AG08396 (cell line): ENCODE measurements at places on chromosomes 16 and 17.

GRCh38 chr17:3400055-3400454 lies 1.8 kb upstream of the OR1E1 start:
- DNase-seq = no peak

- DNase-seq = no peak
These were observed 7.6 kb downstream of the NOL11 start for GRCh38 chr17:67725373-67725791.

GRCh38 chr17:82399041-82399441 lies 19.1 kb upstream of the HEXD start:
- peak; percentile 64 for DNase-seq

- peak; percentile 43 for DNase-seq
These were observed 13.7 kb downstream of the METTL22 start for GRCh38 chr16:8634991-8635736.

DNA sequence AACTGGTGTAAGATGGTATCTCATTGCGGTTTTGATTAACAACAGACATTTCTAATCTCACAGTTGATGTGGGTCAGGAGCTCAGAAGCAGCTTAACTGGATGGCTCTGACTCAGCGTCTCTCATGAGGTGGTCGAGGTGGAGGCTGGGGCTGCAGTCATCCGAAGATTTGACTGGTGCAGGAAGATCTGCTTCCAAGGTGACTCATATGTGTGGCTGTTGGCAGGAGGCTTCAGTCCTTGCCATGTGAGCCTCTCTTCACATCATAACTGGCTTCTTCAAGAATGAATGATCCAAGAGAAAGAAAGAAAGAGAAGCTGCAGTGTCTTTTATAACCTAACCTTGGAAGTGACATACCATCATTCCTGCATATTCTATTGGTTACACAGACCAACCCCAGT lies 376.1 kb downstream of the SEC14L1 start:
- no peak for DNase-seq

DNA sequence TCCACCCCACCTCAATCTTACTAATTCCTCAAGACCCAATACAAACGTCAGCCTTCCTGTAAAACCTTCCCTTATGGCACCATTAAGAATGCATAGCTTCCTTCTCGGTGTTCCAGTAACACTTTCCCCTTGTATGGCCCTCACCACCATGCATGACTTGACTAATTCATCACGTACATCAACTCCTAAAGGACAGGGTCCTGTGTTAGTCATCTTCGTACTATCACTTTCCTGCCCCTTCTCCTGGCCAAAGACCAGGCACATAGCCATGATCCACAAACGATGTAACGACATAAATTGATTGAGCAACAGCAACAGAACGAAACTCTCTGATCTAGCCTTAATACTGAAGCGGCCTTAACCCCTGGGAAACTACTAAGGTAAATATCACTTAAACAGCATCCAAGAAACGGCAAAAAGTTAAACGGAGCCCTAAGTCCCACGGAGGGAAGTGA lies 612 bp downstream of the PSMD12 start:
- DNase-seq = no peak

- DNase-seq = no peak
These were observed 25.1 kb downstream of the ZP2 start for GRCh38 chr16:21186326-21186691.

DNA sequence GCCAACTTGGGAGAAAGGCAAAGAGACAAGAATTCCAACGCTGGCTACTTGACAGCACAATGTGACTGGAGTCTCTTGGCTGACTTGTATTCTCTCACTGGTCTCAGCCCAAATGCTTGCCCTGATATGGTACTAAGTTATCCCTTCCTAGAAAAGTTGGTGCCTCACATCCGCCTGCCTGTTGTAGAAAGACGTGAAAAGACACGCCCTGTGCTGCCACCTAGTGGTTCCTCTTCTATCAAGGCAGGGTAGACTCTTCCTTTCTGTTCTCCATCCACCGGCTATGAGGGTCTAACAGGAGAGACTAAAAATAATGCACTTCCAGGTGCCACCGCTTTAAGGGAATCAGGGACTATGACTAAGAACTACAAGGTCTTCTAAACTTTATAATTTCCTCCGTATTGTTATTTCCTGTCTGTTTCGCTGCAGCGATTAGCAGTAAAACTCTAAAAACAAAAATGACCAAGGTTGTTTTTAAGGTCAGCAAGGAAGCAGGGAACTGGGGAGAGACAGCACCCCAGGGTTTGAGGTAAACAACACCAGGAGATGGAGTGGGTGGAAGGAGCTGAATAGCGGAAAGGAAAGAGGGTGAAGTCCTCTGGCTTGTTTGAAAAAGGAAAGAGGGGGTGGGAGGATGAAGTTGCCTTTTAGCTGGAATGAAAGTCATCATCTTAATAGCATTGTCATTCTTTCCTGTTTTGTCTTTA lies 109.5 kb downstream of the YPEL2 start:
- peak; percentile 81 for DNase-seq

- DNase-seq = no peak
These were observed 338.0 kb downstream of the SLC39A11 start for GRCh38 chr17:72754513-72754912.

DNA sequence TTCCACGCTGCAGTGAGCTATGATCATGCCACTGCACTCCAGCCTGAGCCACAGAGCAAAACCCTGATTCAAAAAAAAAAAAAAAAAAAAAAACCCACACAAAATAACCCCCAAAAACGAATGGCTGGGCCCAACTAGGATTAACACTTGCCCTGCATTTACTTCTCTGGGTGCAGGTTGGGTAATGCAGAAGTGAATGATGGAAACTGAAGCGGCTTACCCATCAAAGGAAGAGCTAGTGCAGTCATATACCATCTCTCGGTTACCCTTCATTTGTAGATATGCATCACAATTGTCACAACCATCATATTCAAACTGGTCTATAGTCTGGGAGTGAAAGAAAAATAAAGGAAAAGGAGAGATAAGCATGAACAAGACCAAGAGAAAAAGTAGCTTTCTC lies 819 bp downstream of the SUPT4H1 start:
- DNase-seq = no peak

GRCh38 chr17:75561927-75562603 lies 25.5 kb upstream of the MYO15B start:
- peak; percentile 75 for DNase-seq

GRCh38 chr16:81569361-81570034 lies 124.9 kb downstream of the CMIP start:
- DNase-seq = no peak

DNA sequence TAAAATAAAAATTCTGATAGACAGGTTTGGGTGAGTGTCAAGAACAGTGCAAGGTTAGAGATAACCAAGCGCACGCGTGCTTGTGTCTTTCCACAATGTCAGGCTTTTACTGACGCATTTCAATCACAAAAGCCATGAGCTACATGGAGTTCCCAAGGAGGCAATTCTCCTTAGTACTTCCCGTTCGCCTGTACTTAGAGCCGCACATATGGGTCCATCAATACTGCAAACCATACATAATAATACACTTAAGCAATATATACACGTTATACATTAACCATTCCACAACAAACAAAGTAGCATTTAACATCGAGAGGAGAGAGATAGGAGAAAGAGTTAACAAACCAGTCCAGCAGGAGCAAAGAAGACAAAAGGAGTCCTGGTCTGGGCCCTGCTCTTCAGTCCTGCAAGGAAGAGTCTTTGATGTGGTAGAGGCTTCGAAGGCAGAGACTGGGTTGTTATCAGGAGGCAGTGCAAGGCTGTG lies 11.9 kb upstream of the GPRC5C start:
- no peak for DNase-seq
